HCT116 (cell line): ENCODE measurements at places on chromosomes 2 and 18.

GRCh38 chr18:55856229-55856628 is 268.2 kb upstream of the TCF4 start:
- no peak for DNase-seq

GRCh38 chr2:20516646-20517341 is 69.9 kb downstream of the RHOB start:
- peak; percentile 44 for DNase-seq

GRCh38 chr2:20997953-20998722 is 45.7 kb downstream of the APOB start:
- DNase-seq = no peak

DNA sequence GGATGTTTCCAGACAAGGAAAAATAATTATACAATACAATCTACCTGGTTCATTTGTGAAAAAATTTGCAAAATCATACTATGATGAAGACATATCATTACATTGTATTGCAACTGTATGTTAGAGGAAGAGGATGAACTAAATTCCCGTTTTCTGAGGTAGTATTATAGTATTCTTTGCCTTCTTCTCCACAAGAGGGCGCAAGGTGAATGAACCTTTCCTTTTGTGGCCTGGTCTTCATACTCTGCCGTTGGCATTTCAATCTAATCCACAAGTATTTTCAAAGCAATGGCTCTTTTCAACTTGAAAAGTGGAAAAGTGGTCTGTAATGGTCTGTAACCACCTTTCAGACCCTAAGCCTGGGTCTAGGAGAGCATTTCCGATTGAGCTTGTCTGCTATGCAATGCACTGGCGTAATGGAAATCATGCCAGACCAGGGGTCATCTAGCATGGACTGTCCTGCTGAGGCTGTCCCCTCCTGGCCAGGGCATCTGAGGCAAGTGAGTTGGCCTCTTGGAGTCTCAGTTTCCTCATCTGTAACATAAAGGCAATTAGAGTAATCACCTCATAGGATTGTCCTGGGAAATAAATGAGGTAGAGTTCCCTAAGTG is 30.8 kb upstream of the ZNF396 start:
- peak; percentile 63 for DNase-seq

GRCh38 chr2:168757223-168757622 is 45.2 kb upstream of the NOSTRIN start:
- no peak for DNase-seq

DNA sequence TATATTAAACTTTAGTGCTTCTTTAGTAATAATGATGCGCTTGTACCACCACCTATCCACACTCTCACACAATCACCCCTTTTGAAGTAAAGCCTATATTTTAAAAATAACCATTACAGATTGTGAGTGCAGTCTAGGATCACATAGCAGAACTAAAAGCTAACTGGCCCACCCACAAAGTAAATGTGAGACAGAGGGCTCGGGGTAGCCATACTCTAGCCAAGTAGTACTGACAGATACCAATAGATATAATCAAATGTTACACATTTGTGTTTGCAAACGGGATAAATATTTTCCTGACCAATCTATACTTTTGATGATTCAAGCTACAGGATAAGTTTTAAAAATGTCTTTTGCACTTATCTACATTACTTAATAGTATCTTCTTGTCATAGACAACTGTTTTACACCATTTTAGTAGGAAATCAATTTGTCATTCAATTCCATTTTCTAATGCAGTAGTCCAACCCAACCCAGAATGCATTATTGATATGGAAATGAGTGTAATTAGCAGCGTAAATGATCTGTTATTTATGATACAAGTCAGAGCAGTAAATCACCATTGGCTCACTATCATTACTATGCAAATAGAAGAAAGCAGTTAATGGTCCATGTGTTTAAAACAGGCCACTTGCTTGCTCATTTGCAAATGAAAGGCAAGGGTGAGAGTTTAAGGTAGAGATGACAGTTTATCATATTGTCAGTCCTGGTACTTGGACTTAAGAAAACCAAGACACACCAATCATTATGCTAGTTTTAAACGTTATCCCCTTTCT is 111.8 kb downstream of the ERBB4 start:
- DNase-seq = no peak

DNA sequence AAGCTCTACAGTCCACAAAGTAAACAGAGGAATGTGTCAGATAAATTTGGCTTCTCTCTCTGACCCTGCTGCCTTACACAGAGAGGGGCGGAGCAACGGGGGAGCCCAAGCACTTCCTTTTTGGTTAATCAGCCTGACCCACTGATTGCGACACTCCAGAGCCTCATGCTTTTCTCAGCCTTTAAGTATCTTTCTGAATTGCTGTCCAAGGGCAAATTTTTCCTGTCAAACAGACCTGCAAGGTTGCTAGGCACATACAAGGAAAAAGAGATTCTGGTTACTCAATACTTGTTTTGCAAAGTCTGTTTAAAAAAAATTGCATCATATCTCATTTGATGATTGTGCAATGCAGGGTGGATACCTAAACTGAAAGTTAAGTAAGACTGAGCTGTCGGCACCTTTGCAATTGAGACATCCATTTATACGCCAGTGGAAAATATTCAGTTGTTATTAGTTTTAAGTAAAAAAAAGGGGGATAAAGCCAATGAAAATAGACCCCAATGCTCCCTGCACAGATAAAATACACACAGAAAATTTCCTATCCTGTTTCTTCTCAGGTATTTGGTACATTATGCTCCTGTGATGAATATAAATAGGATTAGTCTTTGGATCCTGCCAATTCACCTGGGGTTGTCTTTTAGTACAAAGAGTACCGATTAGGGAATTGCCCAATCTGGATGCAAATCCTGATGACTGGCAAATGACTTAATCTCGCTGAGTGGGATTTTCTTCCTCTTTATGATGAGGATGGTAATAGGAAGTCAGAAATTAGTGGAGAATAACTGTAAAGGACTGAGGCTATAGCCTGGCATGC is 260.2 kb upstream of the TRIB2 start:
- peak; percentile 48 for DNase-seq

DNA sequence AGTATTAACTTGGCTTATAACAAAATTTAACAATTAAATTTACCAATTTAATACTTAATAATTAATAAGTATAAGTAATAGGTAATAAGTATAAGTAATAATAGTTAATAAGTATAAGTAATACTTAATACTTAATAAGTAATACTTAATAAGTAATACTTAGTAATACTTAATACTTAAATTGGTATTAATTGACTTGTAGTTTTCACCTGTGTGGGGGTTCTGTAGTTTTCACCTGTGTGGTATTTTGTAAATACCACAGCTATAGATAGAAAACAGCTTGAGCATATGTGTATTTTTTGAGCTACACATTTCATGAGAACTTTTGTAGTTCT is 55.4 kb downstream of the MAPRE2 start:
- no peak for DNase-seq

- DNase-seq = no peak
These were observed 143.3 kb downstream of the C1D start for GRCh38 chr2:67919490-67919889.

DNA sequence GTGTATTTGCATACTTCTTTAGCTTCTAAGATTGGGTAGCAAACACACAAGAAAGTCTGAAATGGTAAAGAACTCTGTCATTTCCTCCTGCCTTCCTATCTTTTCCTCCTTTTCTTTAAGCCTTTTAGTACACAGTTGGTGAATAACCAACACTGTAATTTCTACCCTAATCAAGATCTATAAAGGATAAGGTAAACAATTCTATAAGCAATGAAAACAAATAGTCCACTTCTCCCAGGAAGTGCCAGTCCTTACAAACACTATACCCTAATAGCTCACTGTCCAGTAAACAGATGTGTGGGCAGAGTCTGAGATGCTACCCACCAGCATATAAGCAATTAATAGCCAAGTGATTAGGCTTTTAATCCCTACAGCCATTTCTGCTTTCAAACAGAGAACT is 81.0 kb upstream of the TFCP2L1 start:
- no peak for DNase-seq

GRCh38 chr2:143083636-143084035 is 45.6 kb upstream of the ARHGAP15 start:
- no peak for DNase-seq

DNA sequence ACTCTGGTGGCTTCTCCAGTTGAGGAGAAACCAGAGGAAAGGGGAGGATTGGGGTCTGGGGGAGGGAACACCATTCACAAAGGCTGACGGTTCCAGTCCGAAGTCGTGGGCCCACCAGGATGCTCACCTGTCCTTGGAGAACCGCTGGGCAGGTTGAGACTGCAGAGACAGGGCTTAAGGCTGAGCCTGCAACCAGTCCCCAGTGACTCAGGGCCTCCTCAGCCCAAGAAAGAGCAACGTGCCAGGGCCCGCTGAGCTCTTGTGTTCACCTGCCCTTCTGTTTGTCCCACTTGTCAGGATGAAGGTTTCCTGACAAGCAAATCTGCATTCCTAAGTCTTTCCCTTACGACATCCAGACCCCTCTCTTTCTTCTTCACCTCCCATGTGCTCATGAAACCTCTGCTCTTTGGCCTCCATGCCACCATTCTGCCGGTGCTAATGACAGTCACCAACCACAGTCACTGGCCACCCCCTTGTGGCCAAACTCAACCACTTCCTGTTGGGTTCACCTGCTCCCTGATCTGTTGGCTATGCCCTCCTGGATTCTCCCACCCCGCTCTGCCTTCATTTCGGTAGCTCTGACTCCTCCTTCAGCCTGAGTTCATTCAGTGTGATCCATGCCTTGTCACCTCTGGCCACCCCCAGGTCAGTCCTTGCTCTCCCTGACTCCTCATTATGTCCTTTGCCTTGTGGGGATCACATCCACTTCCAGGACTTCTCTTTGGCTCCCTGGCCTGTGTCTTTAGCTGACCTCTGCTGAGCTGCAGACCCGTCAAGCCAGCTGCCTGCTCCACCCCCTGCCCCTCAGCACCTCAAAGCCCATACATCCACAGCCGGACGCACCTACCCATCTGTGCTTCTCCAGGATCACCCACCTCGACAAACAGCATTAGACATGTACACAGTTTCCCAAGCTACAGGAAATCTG is 17.6 kb downstream of the EMX1 start:
- DNase-seq = peak; percentile 23

GRCh38 chr2:2164326-2164917 is 166.7 kb downstream of the MYT1L start:
- no peak for DNase-seq

- DNase-seq = no peak
These were observed 91.2 kb downstream of the SLC8A1 start for GRCh38 chr2:40360652-40361051.

- no peak for DNase-seq
These were observed 29.4 kb upstream of the EIF2AK3 start for GRCh38 chr2:88656690-88657089.

GRCh38 chr2:16181741-16182090 is 241.4 kb downstream of the MYCN start:
- DNase-seq = no peak

GRCh38 chr18:42011053-42011452 is 56.0 kb downstream of the PIK3C3 start:
- no peak for DNase-seq

DNA sequence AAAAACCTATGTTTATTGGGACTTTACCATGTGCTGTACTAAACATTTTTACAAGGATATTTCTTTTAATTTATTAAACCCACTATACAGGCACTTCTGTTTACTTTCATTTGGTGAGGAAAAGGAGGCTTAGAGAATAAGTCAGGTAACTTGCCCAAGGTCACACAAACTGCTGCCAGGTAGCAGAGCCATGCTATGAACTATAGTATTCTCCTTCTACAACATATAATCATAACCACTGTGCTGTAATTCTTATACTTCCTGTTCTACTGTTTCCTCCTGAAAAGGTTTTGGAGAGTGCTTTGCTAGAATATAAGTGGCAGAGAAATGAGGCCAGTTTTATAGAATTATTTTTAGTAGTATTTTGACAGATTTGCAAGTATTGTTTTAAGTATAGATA is 29.5 kb downstream of the SLC39A10 start:
- no peak for DNase-seq

DNA sequence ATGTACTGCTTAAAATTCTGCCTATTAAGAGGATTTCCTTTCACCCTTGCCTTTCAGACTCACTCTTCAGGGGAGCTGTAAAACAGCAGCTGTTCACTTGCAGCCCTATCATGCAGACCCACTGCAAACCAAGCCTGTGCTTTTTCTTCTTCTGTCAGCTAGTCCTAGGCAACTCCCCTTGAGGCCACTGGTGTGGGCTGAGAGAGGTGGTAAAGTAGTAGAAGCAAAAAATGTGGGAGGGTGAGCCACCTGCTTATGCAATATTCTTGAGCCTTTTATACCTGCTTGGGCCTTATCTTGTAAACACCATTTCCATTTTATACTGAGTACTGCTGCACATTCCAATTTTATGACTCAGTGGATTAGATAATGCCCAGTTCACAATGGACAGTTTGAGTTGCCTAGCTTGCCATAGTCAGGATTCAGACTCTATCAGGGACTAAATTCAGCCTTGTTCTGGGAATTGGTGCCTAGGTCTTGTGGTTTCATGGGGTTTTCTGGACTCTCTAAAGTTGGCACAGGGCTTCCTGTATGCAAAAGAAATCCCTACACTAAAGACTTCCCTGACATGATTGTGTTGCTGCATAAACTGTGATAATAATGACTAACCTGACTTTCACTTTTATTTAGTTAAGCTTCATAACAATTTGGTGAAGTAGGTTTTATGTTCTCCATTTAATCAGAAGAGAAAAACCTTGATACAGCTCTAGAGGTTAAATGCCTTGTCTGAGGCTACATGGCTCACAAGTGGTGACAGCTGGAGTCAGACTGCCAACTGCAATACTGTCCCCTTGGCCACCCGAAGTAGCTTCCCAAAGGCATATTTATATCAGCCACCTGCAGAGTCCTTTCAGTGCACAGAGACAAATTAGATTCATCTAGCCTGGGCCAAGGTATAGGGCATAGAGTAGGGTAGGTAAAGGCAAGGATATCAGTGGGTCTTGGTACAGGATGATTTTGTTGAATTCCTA is 47.4 kb upstream of the KDM3A start:
- peak; percentile 12 for DNase-seq

DNA sequence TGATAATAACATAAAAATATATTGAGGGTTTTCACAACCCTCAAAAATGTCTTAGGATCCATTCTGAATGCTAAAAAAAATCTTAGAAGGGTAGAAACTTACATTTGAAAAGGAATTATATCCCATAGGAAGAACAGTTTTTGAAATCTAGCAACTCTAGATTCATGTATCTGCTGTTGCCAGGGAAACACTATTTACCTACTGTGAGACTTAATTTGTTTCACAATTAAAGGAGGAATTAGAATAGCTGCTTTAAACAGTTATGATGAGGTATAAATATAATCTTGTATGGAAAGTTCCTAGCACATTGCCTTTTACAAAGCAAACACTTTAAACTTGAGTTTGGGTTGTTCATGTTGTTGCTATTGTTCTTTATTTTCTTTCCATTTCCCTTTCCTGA is 988.2 kb downstream of the SUCLG1 start:
- DNase-seq = no peak

DNA sequence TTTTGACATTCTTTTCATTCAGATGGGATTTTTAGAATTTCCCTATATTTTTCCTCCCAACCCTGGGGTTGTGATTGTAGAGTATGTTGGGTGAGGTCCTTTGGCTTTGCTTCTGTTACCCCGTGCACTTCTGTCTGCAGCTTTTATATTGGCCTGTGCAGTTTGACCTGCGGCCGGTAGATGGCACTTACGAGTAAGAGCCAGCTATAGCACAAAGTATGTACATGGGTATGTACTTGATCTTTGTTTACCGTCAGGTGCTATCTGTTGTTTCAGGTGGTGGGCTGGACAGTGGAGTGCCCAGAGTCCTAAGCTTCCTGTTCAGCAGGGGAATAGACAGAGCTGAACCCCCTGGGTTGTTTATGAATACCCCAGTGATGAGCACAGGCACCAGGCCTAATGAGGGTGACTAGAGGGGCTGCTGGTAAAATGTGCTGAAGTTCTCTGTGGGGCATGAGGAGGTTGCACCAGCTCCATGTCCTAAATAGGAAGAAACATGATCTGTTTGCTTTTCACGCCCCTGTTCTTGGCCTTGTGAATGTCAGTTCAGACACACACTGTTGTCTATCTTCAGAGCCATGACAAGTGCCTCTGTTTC is 58.9 kb upstream of the THUMPD2 start:
- DNase-seq = peak; percentile 21
